Amniotic stem cell (primary cell): ENCODE measurements at places on chromosomes 2 and 18.

- no peak for DNase-seq
Observed at GRCh38 chr2:12061286-12062052, 315.0 kb downstream of the LPIN1 start.

DNA sequence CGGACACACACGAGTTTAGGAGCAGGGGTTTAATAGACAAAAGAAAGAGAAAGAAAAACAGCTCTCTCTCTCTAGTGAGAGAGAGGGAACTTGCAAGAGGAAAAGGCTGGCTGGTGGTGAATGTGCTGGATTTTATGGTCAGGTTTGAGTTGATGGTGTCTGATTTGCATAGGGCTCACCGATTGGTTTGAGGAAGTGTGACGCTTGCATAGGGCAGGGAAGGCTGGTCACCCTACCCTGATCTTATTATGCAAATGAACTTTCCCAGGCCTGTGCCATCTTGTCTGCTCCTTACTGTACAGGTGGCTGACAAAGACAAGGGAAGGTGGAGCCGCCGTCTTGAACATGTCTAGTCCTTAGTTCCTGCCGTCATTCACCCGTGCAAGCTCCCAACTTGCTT is 408.9 kb downstream of the RIT2 start:
- DNase-seq, result no peak

DNA sequence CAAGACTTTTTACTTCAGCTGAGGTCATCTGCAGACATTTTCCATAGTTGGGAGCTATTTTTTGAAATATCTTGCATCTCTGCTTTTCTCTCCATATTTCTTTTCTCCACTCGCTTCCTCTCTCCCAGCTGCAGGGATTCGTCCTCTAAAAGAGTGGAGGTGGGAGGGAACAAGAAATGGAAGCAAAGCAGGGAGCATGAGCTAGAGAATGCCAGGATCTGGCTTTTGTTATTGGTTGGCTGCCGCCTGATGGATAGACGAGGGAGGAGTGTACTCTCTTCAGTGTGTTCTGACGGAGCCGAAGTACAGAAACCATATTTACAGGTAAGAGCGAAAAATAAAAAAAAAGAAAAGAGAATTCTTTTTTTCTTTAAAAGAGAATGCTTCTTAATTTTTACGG is at the start of gene CSRNP3:
Gene CSRNP3 (plus strand): TSS at position 282 of the 400 bp plus-strand sequence. CDS start 125,368 bp downstream, outside the sequence.
- DNase-seq, result peak; percentile 81

DNA sequence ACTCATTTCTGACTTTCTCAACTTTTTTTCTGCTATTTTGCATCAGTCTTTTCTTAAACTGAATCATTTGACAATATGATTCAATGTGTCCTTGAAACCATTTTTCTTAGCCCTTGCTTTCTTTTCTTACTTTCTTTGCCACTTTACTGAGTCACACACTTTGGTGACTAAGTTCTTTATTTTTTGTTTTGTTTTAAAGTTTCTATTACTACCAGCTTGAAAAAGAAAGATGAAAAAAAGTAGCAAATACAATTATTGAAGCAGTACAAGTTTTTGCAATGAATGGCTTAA is 116.5 kb downstream of the DOCK10 start:
- DNase-seq, result no peak

DNA sequence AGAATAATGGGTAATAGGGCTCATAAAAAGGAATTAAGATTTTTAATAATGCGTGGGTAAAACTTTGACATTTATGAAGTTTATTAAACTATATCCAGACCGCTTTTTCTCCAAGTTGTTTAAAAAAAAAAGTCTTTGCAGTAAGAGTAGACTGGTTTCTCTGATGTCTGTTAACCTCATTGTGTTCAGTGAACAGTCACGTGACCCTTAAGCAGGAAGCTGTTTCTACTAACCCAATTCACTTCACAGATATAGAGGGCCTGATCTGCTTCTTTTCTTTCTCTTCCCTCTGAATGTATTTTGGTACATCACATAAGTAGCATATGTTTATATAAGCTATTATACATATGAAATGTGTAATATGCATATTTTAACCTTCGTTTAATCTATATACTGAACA is 1011.3 kb upstream of the CELF4 start:
- no peak for DNase-seq

DNA sequence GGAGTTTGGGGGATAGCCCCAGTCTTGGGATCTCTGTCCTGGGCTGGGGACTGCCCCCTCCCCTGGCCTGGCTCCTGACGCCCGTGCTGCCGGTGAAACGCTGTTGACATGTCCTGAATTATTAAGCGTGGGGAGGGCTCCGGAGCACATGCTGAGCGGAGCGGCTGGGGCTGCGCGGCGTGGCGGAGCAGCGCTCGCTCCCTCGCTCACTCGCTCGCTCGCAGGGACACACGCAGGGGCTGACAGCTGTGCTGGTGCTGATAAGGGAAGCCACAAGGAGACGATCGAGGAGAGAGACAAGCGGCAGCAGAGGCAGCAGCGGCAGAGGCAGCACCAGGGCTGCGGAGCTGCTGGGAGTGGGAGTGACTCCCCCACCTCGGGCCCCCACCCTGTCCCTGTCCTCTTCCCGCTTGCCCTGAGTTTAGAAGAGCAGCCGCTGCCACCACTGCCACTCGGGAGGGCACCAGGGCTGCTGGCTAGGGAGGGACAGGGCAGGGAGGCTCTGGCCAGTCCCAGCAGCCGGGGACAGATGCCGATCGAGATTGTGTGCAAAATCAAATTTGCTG is at the start of gene ASIC4:
Gene ASIC4 (plus strand): TSS at position 287 of the 566 bp plus-strand sequence. CDS start 243 bp downstream, at position 530.
- no peak for DNase-seq

- peak; percentile 18 for DNase-seq
Observed at GRCh38 chr2:7427293-7428060, 510.3 kb downstream of the RNF144A start.
